NCI-H345 (cell line): ENCODE measurements at places on chromosomes 1 and 21.

DNA sequence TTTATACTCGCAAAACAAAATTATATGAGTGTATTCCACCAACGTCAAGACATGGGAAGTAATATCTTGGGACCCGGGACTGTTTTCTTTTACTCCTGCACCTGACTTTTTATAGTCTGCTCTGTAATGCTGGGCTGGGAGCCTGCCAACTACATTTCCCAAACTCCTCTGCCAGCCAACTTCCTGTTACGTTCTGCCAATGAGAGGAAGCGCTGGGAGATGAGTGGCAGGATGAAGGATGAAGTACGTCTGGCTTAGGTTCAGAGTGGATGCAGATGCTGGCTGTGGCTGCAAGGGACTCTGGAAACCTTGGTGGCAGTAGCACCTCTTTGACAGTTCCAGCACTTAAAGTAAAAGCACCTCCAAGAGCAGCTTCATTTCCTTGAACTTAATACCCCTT is 59.6 kb downstream of the USP24 start:
- no peak for DNase-seq

- peak; percentile 6 for DNase-seq
These were observed 10.5 kb upstream of the CNTN2 start for GRCh38 chr1:205032508-205032907.

- peak; percentile 49 for DNase-seq
These were observed 776 bp downstream of the ITSN1 start for GRCh38 chr21:33642896-33643657.

DNA sequence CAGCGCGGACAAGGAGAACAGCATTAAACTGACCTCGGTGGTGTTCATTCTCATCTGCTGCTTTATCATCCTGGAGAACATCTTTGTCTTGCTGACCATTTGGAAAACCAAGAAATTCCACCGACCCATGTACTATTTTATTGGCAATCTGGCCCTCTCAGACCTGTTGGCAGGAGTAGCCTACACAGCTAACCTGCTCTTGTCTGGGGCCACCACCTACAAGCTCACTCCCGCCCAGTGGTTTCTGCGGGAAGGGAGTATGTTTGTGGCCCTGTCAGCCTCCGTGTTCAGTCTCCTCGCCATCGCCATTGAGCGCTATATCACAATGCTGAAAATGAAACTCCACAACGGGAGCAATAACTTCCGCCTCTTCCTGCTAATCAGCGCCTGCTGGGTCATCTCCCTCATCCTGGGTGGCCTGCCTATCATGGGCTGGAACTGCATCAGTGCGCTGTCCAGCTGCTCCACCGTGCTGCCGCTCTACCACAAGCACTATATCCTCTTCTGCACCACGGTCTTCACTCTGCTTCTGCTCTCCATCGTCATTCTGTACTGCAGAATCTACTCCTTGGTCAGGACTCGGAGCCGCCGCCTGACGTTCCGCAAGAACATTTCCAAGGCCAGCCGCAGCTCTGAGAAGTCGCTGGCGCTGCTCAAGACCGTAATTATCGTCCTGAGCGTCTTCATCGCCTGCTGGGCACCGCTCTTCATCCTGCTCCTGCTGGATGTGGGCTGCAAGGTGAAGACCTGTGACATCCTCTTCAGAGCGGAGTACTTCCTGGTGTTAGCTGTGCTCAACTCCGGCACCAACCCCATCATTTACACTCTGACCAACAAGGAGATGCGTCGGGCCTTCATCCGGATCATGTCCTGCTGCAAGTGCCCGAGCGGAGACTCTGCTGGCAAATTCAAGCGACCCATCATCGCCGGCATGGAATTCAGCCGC is 2.5 kb downstream of the S1PR1 start:
- no peak for DNase-seq

DNA sequence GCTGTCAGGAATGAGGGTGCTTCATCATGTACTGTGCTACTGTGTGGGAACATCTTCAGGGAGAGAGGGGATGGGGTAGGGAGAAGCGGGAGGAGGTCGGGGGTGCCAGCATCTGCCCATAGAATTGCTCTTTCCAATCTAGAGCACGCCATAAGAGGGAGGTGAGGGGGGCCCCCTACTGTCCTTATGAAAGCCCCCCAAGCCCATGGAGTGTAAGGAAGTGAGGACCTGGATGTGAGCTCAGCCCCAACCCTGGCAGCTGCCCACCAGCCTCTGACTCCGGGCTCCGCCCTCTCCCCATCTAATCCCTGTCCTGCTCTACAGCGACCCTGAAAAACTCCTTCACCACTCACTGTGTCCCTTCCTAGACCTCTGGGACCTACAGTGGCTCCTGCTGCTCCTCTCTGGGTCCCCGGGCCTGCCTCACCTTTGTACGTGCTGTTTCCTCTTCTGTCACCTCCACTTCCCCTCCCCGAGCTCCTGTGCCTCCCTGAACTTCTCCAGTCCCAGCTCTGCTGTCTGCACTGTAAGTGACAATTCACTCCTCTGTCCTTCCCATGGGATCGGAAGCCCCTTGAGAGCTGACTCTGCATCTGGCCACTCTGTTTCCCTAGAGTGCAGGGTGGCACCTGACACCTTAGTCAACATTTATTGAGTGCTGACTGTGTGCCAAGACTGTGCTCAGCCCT is 269.4 kb downstream of the PTPRU start:
- peak; percentile 14 for DNase-seq

DNA sequence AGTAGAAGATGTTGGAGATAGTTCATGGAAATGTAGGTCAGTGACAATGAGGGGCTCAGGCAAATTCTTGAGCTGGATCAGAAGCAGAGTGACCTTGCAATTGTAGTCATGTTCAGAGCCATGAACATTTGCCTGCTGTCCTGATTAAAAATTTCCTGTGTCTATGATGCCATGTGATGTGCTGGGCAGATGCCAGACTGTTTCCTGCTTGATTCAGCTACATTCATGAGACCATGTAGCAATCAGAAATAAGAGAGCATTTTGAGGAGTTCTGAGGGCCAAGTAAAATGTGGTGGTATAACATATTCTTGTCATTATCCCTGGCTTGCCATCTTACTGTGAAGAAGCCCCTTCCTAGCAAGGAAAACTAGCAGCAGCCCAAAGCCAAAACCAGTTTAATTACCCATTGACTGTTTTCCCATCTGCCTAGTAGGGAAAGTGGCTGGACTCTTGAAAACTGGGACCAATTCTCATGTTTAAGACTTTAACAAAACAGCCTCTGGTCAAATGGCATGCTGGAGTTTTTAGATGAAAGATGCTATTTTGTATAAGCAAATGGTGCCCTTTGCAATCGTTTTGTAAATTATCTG is 118.3 kb downstream of the NOS1AP start:
- no peak for DNase-seq

DNA sequence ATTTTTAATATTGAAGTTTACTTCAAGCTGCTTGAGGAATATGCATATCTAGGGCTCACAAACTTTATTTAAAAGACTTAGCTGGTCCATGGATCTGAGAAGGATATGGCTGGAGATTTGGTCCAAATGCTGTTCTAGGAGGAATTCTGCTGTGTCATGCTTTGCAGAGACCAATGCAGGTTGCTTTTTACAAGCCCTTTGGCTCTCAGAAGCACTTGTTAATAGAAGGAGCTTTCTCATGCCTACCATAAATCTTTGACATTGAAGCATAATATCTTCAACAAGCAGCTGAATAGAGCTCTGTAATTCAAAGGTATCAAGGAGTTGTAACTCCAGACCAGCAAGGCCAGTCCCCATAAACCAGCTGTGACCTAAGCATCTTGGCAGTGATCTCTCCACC is 299.1 kb downstream of the HHAT start:
- no peak for DNase-seq
